ENCODE measurements at places on chromosomes 2 and 18. TPM values are rescaled to one million over a fixed set of nuclear protein-coding genes. Genes with fewer than 3 reads are reported as not detected.

Gene CRYBA2
- total RNA-seq: not detected

Gene RHOB
- total RNA-seq: 191 TPM

- H3K4me3 ChIP-seq: peak overlapping the region; percentile 66
- H3K27ac ChIP-seq: peak overlapping the region; percentile 100
- H3K4me1 ChIP-seq: peaks cover 31% of the 10 kb centered on the region
- no peaks in the 10 kb centered on the region for H3K36me3 ChIP-seq
- no peak for DNase-seq
- no peaks in the 10 kb centered on the region for H3K27me3 ChIP-seq
Measured at GRCh38 chr2:70123051-70123828, 36.0 kb downstream of the PCBP1 start.

Gene OSR1
- 9.7 TPM for total RNA-seq

Gene DYNAP
- total RNA-seq: not detected

DNA sequence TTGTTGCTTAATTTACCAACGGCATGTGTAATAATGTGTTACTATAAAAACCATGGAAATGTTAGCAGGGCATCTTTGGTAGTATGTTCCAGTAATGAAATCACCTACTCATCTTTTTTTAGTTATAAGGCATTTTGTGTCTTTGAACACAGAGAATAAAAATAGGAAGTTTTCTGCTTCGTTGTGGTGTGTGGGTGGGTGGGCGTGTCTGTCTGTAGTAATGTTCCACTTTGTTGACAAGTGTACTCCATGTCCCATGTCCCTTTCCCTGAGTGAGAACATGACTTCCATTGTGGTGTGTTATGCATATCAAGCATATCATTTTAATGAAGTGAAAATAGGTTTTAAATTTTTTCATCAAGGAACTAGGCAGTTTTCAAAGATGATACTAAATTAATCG, 149.3 kb downstream of the VWC2L start:
- no peaks in the 10 kb centered on the region for H3K36me3 ChIP-seq
- no peaks in the 10 kb centered on the region for H3K27me3 ChIP-seq
- H3K4me1 ChIP-seq: no peaks in the 10 kb centered on the region
- no peak overlapping the region for H3K27ac ChIP-seq

DNA sequence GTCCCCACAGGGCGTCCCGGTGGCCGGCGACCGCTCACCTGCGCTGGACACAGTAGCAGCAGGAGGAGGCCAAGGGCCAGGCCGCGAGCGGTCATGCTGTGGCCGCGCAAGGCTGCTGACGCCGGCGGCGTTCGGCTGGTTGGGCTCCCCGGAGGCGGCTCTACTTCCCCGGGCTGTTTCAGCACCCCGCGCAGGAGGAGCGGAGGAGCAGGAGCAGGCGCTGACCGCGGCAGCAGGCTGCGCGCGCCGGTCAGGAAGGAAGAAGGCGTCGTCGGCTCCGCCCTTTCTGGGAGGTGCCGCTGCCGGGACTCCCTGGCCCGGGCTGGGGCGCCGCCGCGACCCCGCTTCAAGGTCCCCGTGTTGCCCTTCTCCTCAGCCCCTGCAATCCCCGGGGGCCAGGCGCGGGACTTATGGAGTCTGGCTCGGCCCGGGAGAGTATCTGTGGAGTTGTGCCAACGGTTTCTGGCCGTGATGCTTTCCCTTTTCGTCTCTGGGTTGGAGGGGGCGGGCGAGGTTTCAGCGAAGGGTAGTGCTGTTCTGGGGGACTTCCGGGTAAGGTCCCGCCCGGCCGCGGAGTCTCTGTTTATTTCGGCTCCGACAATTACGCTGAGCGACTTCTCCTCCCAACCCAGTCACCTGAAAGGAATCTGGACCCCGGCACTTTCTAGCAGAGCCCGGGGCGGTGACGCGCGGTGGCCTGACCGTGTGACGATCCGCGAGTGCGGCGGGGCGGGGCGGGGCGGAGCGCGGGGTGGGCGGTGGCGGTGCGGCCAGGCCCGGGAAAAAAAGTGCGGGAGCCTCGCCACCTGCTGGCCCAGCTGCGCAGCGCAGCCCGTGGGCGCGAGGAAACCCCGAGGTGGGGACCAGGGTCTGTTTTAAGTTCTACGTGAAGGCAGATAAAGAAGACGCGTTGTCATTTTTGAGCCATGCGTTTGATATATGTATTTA, at the start of gene NPC1:
NPC1 (minus strand) TSS at position 258 of the 948 bp plus-strand sequence; CDS start at position 95, 163 bp downstream.
- H3K4me1 ChIP-seq: peaks cover 29% of the 10 kb centered on the region
- no peaks in the 10 kb centered on the region for H3K36me3 ChIP-seq
- peak; percentile 97 for DNase-seq
- peak within 1 kb of the TSS; percentile 95 for H3K4me3 ChIP-seq

- peaks cover 39% of the 10 kb centered on the region for H3K27me3 ChIP-seq
- H3K4me1 ChIP-seq: peaks cover 11% of the 10 kb centered on the region
- H3K36me3 ChIP-seq: no peaks in the 10 kb centered on the region
- H3K4me3 ChIP-seq: no peak overlapping the region
- DNase-seq: no peak
Measured at GRCh38 chr2:154698721-154699574, 453 bp downstream of the KCNJ3 start.

Gene DGKD
- total RNA-seq: 86.7 TPM

GRCh38 chr2:64359892-64360657, 93.9 kb upstream of the LGALSL start:
- no peaks in the 10 kb centered on the region for H3K36me3 ChIP-seq
- peaks cover 8% of the 10 kb centered on the region for H3K4me1 ChIP-seq
- DNase-seq: peak; percentile 73
- H3K27ac ChIP-seq: no peak overlapping the region
- H3K4me3 ChIP-seq: no peak overlapping the region

- H3K36me3 ChIP-seq: peaks cover 5% of the 10 kb centered on the region
- H3K4me1 ChIP-seq: peaks cover 17% of the 10 kb centered on the region
- no peak for DNase-seq
- H3K27me3 ChIP-seq: no peaks in the 10 kb centered on the region
Measured at GRCh38 chr2:226839161-226839560, 3.3 kb downstream of the RHBDD1 start.

GRCh38 chr18:364256-364826, 96.5 kb upstream of the THOC1 start:
- H3K36me3 ChIP-seq: no peaks in the 10 kb centered on the region
- no peak overlapping the region for H3K27ac ChIP-seq
- H3K4me3 ChIP-seq: no peak overlapping the region
- H3K27me3 ChIP-seq: no peaks in the 10 kb centered on the region
- no peak for DNase-seq
- peaks cover 22% of the 10 kb centered on the region for H3K4me1 ChIP-seq

DNA sequence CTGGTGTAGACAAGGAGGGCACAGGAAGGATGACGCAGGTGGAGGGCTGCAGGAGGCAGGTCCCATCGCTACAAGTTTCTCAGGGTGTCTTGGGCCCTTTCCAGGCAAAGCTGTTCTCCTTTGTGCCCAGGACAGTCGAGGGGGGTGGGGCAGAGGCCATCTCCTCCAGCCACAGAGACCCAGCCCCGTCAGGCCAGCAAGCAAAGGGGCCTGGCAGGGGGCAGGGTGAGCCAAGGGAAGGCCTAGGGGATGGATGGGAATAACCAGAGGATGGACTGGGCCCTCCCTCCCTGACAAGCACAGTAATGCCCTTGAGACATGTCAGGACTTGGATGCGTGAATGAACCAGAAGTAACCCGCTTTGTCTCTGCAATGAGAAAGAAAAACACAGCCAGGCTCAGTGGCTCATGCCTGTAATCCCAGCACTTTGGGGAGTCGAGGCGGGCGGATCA, 6.3 kb downstream of the TCF23 start:
- no peaks in the 10 kb centered on the region for H3K36me3 ChIP-seq
- no peak for DNase-seq
- H3K27me3 ChIP-seq: no peaks in the 10 kb centered on the region
- H3K27ac ChIP-seq: no peak overlapping the region
- no peaks in the 10 kb centered on the region for H3K4me1 ChIP-seq

DNA sequence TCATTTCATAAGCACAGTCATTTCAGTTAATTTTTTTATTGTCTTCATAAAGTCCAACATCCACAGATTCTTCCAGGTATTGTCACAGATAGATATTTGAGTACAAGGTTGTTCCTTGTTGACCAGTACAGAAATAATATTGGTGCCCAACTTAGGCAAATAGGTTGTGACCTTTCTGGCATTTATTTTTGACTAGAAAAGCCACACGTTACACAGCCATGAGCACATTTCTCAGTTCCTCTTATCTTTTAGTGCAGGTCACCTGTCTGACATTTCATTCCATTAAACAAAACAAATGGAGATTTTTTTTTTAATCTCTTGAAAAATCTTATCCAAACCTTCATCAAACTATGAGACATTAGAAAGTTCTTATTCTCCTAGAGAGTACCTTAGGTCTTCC, 428.8 kb downstream of the ZNF521 start:
- H3K4me1 ChIP-seq: no peaks in the 10 kb centered on the region
- H3K4me3 ChIP-seq: no peak overlapping the region
- H3K27ac ChIP-seq: no peak overlapping the region

DNA sequence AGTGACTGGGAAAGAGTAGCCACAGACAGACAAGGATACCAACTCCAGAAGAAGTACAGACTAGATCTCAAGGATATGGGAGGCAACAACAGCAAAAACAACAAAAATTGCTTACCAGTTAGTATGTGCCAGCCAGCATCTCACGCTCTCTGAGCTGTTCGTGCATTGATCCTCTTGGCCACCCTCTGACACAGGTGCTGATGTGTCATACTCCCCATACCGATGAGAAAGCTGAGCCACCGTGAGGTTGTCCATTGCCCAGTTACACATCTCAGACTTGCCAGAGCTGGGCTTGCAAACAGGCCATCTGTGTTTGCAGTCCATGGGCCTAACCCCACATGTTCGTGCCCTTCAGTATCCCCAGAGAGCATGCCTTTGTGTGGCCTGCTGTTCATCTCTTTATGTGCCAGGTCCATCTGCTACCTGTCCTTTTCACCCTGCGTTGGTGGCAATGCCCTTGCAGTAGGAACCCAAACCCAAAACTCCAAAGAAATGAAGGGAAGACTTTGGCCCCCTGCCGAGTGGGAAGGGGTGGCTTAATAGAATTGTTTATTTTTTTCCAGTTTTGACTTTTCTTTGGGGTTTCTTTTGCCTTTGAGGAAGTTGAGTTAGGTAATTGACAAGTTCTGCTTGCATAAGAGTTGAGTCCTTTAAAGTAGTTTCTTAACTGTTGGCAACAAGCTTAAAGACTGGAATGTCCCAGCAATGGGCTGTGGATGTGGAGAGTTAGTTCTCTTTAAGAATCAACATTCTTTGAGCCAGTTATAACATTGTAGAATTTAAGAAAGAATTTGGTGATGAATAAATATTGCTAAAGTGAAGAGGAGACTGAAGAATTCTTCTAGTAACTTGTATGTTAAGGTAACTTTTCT, 46.7 kb downstream of the LYPD6B start:
- no peaks in the 10 kb centered on the region for H3K4me1 ChIP-seq
- no peak overlapping the region for H3K27ac ChIP-seq
- H3K4me3 ChIP-seq: no peak overlapping the region
- no peaks in the 10 kb centered on the region for H3K27me3 ChIP-seq

Gene ASPRV1
- 2.1 TPM for total RNA-seq

Gene CHRNG
- total RNA-seq: not detected

DNA sequence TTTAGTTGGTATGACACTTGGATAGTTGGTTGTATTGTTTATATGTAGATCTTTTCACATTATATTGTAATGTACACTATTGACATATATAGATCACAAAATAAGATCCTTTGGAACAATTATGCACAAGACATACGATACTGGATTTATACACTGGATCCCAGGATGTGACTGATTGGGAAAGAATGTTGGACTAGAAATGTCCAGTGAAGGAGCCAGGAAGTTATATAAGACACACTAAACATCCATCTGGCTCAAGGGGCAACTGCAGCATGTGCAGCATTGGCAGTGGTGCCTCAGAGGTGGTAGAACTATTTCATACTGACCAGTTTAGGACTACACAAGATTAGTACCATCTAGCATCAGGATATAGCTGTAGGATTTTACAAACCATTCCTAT, 104.9 kb downstream of the TRABD2A start:
- no peak for DNase-seq
- H3K27me3 ChIP-seq: no peaks in the 10 kb centered on the region

DNA sequence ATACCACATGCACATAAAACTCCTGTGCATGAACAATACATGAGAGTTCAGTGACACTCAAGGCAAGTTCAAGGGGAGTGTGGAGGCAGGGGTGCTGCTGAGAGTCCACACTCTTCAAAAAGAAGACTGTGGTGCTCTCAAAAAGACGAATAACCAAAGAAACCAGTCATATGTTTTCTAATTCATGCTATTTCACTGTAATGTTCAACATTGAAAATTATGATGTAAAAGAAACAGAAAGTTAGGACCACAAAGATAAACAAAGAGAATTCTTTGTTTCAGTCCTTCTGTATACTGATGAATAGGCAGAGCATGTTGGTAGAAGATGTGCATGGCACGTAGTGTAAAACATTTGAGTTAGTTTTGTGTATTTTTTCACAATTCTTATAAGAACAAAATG, 864.2 kb upstream of the LRATD1 start:
- no peak for DNase-seq
- H3K4me3 ChIP-seq: no peak overlapping the region
- H3K36me3 ChIP-seq: no peaks in the 10 kb centered on the region
- H3K4me1 ChIP-seq: no peaks in the 10 kb centered on the region
- H3K27me3 ChIP-seq: no peaks in the 10 kb centered on the region

Gene IKZF2
- 16.4 TPM for total RNA-seq

DNA sequence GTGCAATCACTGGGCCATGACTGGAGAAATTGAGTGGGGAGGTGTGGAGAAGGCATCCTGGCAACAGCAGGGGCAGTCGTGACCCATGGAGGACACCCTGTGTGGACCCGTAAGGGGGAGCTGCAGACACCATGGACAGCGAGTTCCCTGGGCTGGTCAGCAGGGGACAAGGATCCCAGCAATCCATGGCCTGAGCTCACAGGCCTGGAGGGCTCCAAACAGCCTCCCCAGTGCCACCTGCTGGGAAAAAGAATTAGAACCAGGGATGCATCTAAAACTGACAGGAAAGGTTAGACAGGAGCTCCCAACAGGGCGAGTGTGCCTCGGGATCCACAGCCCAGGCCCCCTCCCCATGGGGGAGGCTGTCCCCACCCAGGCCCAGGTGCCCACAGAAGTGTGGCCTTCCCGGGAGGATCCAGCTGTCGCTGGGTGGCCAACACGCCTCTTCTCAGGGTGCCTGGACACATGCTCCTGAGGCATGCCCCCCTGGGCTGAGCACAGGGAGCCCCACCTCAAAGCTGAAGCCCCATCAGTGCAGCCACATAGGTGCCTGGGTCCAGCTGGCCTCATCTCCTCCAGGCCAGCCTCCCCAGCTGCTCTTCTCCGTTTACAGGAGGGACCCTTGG, 20.5 kb upstream of the KIF1A start:
- H3K4me3 ChIP-seq: no peak overlapping the region
- DNase-seq: no peak
- no peak overlapping the region for H3K27ac ChIP-seq

GRCh38 chr18:57754577-57755338, 48.4 kb downstream of the ATP8B1 start:
- no peak overlapping the region for H3K27ac ChIP-seq
- no peaks in the 10 kb centered on the region for H3K27me3 ChIP-seq
- no peaks in the 10 kb centered on the region for H3K4me1 ChIP-seq
- no peak overlapping the region for H3K4me3 ChIP-seq
- H3K36me3 ChIP-seq: no peaks in the 10 kb centered on the region
- DNase-seq: no peak

GRCh38 chr2:147740211-147740927, 104.5 kb upstream of the ACVR2A start:
- no peaks in the 10 kb centered on the region for H3K36me3 ChIP-seq
- H3K4me1 ChIP-seq: no peaks in the 10 kb centered on the region
- no peak for DNase-seq
- no peaks in the 10 kb centered on the region for H3K27me3 ChIP-seq
- no peak overlapping the region for H3K27ac ChIP-seq

GRCh38 chr18:68925268-68925667, 127.4 kb downstream of the CCDC102B start:
- no peak for DNase-seq
- H3K4me3 ChIP-seq: no peak overlapping the region
- no peak overlapping the region for H3K27ac ChIP-seq
- H3K36me3 ChIP-seq: no peaks in the 10 kb centered on the region
- H3K27me3 ChIP-seq: no peaks in the 10 kb centered on the region

All from upper lobe of right lung (tissue), 1 donor.